ENCODE measurements at places on chromosomes 2 and 18.

DNA sequence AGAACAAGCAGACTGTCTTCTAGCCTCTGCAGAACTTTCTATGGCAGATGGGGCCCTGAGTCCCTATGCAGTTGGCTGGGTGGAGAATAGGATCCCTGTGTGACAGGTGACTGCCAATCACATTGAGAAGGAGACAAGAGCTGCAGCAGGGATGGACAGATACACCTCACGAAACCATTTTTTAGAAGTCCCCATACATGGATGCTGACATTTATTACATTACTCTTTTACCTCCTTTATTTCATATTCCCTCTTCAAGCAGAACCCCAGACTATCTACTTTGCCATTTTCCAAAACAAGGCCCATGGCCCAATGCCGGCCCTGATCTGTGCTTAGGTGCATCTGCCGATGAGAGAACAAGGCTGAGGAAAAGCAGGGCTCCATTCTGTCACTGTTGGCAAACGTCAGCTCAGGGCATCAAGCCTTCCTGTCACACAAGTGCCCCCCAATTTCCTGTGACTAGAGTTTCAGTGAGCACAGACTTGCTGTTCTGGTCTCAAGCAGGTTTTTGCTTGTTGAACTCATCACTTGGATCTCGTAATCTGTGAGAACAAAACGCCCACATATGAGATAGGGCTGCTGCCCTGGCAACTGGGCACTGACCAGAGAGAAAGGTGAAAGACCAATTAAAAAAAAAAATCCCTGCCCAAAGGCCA lies 35.8 kb downstream of the LOXHD1 start:
- no peak for DNase-seq

DNA sequence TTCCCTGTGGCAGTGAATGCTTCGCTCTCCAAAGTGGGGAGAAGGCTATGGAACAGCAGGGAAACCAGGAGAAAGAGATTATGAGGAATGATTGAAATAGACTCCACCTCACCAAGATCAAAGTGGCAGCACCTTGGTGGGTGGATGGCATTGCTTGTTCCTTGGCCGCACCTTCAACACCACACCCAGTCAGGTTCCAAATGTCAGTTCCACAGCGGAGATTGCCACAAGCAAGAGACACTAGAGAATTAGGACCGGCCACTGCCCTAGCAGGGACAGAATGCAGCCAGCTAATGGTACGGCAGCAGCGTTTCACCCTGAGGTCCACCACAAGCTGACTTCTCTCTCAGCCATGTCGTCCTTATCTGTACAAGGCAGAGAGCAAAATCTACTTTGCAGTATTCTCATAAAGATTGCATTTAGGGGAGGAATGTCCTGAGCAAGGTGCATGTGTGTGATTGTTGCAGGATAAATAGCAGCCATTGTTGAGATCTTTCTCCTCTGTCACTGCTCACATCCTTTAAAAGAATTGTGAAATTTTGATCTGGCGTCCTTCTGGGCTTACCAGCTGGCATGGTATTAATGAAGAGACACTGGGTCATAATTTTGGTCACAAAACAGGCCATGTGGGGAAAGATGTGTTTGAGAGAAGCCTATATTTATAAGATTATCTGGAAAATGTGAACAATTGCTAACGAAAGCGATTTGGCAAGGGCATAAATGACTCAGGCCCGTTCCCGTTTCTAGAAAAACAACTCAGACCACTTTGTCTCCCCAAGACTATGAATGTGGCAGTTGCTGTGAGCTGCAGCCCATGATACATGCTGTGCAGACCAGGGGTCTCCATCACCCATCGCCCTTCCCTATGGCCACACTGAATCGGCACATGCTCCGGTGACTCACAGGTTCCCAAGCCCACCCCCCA lies 228.6 kb upstream of the ID2 start:
- no peak for DNase-seq

- DNase-seq: no peak
Measured at GRCh38 chr2:71337776-71338175, 6.2 kb downstream of the ZNF638 start.

DNA sequence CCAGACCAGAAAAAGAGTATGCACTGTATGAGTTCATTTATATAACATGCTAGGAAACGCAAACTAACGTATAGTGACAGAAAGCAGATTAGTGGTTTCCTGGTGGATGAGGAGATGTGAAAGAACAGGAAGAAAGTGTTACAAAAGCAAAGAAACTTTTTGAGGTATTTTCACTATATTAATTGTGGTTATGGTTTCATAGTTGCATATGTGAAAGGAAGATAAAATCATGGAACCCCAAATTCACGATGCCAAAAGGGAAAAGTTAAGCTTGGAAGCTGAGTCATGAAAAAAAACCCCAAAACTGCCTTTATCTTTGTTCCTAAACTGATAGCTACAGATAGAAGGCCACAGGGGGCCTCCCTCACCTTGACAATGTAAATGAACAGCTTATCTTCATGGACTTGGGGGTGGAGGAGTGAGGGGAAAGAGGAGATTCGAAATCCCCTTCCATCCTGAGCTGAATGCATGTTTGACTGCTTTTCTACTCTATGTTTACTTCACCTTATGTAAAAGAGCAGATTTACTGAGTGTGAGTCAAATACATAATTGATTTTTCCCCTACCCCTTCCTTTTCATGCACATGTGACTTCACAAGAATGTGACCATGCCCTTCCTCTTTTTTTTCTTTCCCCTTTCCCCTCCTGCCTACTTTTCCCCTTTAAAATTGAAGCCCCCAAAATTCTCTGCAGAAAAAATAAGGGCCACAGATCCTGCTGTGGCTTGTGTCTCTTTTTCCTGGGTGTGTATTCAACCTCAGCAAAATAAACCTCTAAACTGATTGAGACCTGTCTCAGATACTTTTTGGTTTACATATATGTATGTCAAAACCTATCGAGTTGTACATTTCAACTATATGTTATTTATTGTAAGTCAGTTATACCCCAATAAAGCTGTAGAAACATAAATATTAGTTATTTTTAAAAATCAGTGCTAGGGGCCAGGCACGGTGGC lies 100.1 kb upstream of the TLK1 start:
- DNase-seq: no peak

GRCh38 chr2:164771897-164772296 lies 69.7 kb downstream of the COBLL1 start:
- no peak for DNase-seq

- no peak for DNase-seq
Measured at GRCh38 chr2:43851011-43851980, 12.5 kb downstream of the ABCG8 start.

DNA sequence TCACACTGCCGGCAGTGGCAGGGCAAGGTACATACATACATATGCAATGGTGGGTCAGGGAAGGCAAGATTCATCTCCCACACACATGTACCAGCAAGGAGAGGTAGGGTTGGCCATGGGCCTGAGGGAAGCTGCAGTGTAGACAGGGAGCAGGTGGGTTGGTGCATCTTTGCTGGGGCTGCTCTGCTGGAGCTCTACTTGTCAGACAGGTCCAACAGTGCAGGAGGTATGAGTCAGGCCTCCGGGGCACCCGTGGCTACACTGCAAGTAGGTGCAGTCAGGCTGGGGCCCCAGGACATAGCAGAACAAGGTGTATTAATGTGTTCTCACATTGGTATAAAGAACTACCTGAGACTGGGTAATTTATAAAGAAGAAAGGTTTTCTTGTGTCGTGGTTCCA lies 281.1 kb upstream of the COL3A1 start:
- no peak for DNase-seq

- no peak for DNase-seq
Measured at GRCh38 chr18:26317398-26317797, 91.2 kb downstream of the TAF4B start.

- no peak for DNase-seq
Measured at GRCh38 chr2:40370007-40370395, 81.9 kb downstream of the SLC8A1 start.

GRCh38 chr2:147424766-147425165 lies 420.1 kb upstream of the ACVR2A start:
- no peak for DNase-seq

- no peak for DNase-seq
Measured at GRCh38 chr2:238113611-238114010, 13.5 kb downstream of the ESPNL start.

- no peak for DNase-seq
Measured at GRCh38 chr2:205245652-205246051, 436.6 kb upstream of the NRP2 start.

DNA sequence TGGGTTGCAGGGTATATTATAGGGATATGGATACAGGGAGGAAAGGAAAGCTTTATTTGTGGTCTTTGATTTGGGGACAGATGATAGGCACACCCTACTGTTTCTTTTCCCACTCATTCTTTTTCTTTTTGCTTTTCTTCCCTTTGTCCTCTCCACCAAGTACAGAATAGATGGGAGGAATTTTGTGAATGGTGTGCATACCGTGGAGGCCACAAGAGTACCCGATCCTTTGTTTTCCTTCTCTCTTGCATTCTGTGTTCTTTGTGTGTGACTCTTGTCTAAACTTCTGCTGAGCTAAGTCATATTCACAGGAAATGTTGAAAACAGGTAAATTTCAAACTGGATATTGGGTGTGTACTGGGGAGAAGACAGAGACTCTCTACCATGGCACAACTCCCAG lies 321.4 kb upstream of the SLC8A1 start:
- DNase-seq: no peak

DNA sequence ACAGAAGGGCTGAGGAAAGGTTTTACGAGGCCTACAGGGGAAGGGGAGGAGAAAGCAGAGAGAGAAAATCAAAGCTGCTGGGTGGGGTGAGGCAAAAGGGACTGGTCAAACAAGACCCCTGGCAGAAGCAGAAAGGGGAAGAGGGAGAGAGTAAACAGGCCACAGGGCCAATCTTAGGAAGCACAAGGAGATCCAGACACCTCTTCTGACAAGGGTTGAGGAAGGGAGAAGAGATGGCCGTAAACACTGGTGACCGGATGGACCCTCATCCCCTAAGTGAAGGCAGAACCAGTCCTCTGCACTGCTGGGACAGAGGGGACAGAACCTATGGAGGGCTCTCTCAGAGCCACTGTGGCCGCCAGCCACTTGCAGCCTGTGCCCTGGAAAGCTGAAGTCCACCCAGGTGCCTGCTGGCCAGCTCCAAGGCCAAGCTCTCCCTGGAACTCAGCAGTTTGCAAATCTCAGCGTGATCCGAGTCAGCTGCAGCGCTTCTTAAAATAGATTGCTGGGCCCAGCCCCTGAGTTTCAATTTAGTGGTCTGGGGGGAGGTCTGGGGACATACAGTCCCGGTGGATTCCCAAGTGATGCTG lies 108.8 kb downstream of the TMEM163 start:
- no peak for DNase-seq

DNA sequence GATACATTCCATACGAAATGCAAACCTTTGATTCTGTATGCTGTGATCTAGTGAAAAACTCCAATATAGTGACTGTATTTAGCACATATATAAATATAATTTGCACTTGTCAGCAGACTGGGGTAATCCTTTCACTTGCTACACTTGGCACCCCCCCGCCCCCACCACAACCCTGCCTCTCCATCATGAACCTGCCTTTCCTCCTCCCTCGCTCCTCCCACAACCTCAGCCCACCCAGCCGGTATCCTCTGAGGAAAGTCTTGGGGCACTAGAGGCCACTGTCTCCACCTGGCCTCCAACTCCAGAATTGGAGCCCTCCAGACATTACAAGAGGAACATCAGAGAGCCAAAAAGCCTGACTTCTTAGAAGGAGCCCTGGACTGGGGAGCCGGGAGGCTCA lies 196.3 kb downstream of the LOXHD1 start:
- no peak for DNase-seq

DNA sequence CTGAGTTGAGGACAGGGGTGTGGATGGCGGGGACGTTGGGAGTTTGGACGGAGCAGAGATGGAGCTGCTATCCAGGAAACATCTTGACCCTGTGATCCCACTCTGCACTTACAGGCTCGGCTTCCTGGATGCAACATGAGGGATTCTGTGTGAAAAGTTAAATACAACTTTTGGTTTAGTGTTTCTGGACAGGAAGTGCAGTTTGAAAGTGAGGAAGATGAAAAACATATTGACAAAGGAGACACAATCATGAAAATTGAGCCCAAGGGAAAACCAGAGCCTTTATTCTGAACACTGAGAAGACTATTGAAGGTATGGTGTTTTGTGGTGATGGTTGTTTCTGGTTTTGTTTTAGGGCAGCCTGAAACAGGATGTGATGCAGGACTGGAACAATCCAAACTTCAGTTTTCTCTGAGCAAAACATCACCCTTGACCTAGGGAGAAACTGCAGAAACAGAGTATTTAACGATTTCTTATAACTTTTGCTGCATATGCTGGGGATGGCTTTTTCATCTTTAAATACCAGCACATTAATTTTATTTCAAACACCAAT lies 76.5 kb upstream of the RFX8 start:
- DNase-seq: no peak

DNA sequence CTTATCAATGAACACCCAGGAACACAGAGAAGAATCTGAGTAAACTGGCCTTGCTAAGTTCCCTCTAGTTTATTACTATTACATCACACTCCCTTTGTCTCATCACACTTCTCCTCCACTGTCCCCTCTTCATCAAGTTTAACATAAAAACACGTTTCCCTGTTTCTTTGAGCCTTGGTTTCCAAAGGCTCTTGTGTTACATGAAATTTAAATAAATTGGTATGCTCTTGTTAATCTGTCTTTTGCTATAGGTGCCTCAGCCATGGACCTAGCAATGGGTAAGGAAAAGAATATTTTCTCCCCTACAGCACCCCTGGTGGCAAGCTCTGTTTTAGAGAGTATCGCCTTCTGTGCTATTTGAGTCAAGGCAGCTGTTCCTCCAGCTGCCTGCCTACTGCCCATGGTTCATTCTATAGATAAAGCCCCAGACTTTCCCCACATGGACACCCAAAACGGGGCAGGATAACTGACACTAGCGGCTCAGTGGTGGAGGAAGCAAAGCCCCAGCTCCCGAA lies 31.8 kb downstream of the TGIF1 start:
- no peak for DNase-seq

DNA sequence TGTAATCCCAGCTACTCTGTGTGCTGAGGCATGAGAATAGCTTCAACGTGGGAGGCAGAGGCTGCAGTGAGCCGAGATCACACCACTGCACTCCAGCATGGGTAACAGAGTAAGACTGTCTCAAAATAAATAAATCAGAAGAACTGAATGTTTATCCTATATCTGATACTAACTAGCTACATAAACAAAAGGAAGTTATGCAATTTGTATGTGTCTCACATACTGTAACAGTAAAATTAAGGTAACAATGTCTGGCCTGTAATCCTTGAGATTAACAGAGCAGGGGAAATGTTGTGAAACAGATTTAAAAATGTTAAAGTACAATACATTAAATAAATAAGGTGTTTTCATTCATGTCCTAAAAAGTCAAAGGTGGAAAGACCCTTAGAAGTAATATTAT lies 150.8 kb downstream of the MEMO1 start:
- no peak for DNase-seq

All from kidney epithelial cell (primary cell).